ENCODE measurements at places on chromosomes 13 and 19. TPM values are rescaled to one million over a fixed set of nuclear protein-coding genes. Genes with fewer than 3 reads are reported as not detected.

Gene CRX
- not detected for total RNA-seq

Gene JSRP1
- total RNA-seq, result 0.15 TPM

Gene GNG7
- total RNA-seq, result under 0.01 TPM

Gene SHC2
- 0.30 TPM for total RNA-seq

Gene LGI4
- not detected for total RNA-seq

Gene PSG7
- total RNA-seq, result not detected

Gene ZNF682
- 0.59 TPM for total RNA-seq

Gene PIP5K1C
- 18.8 TPM for total RNA-seq

Gene CYP4F3
- not detected for total RNA-seq

Gene NXNL1
- not detected for total RNA-seq

Gene OR7D2
- not detected for total RNA-seq

Gene F7
- total RNA-seq, result not detected

Gene MIDN
- total RNA-seq, result 18.7 TPM

Gene PALM3
- 0.15 TPM for total RNA-seq

Gene SIGLEC12
- total RNA-seq, result not detected

Gene WASF3
- total RNA-seq, result 3.5 TPM

Gene NMRK2
- total RNA-seq, result not detected

Gene EID2
- total RNA-seq, result 13.1 TPM

Gene EBI3
- not detected for total RNA-seq

Gene ZNF784
- 1.9 TPM for total RNA-seq

Gene SLC1A5
- 284 TPM for total RNA-seq

Gene KASH5
- total RNA-seq, result not detected

Gene MCOLN1
- total RNA-seq, result 5.2 TPM

Gene SPACA4
- total RNA-seq, result not detected

Gene BRSK1
- 5.8 TPM for total RNA-seq

Gene MAP4K1
- total RNA-seq, result under 0.01 TPM

Gene VSTM1
- total RNA-seq, result not detected

Gene SYT3
- total RNA-seq, result 0.15 TPM

Gene ZNF430
- total RNA-seq, result 2.9 TPM

Gene KCNK6
- 3.2 TPM for total RNA-seq

Gene ALKBH7
- 68.1 TPM for total RNA-seq

Gene MYPOP
- 2.7 TPM for total RNA-seq

Gene CALR3
- not detected for total RNA-seq

Gene C19orf73
- 2.2 TPM for total RNA-seq

Gene HTR2A
- total RNA-seq, result not detected

Measured in bronchus fibroblast of lung (primary cell).